ENCODE measurements at places on chromosomes 11 and 22.

GRCh38 chr22:23239429-23239828, 59.1 kb downstream of the BCR start:
- H3K4me3 ChIP-seq, result no peak overlapping the region
- no peak overlapping the region for H3K27ac ChIP-seq
- H3K27me3 ChIP-seq, result no peaks in the 10 kb centered on the region
- H3K36me3 ChIP-seq, result no peaks in the 10 kb centered on the region
- peaks cover 45% of the 10 kb centered on the region for H3K4me1 ChIP-seq
- DNase-seq, result no peak

DNA sequence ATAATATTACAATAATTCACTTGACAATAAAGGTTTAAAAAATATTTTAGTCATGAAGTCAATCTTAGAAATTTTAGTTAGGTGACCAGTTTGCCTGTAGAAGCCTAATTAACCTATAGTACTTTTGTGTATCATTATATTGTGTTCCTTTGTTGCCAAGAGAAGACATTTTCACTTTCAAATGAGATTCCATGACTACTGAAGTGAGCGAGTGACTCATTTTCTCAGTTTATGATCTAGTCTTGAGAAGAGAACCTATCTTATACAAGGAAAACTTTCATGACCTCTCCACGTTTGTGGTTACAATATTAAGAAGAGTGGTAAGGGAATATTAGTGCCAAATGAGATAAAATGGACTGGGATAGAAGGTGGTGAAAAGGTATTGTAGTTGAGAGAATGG, 423.9 kb upstream of the CHORDC1 start:
- no peaks in the 10 kb centered on the region for H3K27me3 ChIP-seq
- no peaks in the 10 kb centered on the region for H3K4me1 ChIP-seq
- H3K27ac ChIP-seq, result no peak overlapping the region

DNA sequence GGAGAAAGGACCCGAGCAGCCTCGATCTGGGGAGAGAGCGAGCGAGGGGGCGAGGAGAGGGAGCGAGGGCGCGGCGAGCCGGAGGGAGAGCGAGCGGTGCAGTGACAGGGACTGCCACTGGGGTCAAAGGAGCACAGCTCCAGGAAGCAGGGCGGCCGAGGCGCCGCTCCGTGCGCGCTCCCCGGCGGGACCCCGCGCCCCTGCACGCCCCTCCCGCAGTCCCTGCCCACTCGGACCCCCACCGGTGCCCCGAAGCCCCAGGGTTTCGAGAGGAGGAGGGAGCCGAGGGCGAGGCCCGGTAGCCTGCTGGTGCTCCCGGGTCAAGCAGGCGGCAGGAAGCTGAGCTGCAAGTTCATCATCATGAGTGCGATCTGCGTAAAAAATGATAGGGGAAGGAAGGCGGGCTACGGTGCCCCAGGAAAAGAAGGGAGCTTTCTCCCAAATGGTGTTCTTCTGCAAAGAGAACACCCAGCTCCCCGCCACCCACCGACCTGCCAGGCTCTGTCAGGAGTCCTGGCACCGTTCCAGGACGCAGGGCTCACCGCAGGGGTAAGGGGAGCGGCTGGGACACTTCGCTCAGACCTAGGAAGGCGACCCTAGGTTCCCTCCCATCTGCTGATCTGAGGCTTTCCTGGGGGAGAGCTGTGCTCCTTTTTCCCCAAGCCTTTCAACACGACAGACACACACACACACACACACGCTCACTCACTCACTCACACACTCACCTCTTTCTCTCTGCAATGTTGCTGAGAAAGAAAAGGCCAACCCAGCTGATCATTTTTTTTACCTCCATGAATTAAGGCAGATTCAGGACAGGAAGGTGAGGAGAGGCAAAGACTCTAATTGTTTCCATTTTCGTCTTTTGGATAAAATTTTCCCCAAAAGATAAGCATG, at the start of gene MPPED2:
Gene MPPED2, minus strand, starts transcription at position 103 of the 894 bp plus-strand sequence. CDS start 5,980 bp downstream, outside the sequence.
- H3K4me3 ChIP-seq, result no peak within 1 kb of the TSS
- no peak within 1 kb of the TSS for H3K27ac ChIP-seq

DNA sequence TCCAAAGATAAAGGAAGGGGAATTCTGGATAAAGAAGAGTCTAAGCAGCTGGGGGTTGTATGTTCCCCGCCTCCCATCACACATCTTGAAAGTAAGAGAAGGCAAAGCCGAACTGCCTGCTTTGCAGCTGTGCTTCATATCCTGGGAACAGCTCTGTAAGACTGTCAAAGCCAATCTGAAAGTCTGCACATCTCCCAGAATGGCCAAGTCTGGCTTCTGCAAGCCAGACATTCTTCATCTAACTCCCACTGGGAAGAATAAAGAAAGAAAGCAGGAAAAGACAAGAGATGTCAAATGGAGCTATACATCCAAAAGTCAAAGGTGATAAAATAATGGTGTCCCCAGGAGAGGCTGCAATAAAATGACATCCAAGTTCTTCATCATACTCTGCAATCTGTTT, 15.4 kb downstream of the MORC2 start:
- no peaks in the 10 kb centered on the region for H3K27me3 ChIP-seq
- DNase-seq, result no peak
- peaks cover 18% of the 10 kb centered on the region for H3K36me3 ChIP-seq
- no peak overlapping the region for H3K27ac ChIP-seq

DNA sequence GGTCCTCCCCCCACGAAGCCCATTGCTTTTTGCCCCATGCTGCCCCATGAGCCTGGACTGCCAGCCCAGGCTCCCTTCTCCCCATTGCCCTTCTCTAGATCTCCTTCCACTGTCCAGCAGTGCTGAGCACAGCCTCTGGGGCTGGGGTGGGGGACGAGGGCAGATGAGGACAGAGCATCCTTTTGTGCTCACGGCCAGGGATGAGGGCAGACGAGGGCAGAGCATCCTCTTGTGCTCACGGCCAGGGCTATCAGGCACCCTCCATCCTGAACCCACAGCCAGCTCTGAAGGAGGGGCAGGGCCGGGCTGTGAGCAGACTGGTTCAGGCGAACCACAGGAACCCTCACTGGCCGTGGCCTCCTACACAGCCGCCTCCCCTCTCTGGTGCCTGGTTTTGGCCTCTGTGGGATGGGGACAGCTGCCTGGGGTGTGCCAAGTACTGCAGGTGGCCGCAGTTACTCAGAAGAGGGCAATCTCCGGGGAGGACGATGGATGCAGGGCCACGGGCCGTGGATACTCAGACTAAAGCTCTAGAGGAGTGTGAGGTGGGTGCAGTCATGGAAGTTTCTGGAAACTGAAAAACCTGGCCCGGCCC, 1258.8 kb downstream of the BRD1 start:
- H3K27me3 ChIP-seq, result peaks cover 4% of the 10 kb centered on the region
- H3K4me1 ChIP-seq, result no peaks in the 10 kb centered on the region
- no peak overlapping the region for H3K4me3 ChIP-seq
- H3K27ac ChIP-seq, result no peak overlapping the region

- H3K4me3 ChIP-seq, result no peak overlapping the region
- DNase-seq, result no peak
- no peaks in the 10 kb centered on the region for H3K36me3 ChIP-seq
- H3K27me3 ChIP-seq, result no peaks in the 10 kb centered on the region
Measured at GRCh38 chr11:34647532-34647931, 26.6 kb downstream of the EHF start.

DNA sequence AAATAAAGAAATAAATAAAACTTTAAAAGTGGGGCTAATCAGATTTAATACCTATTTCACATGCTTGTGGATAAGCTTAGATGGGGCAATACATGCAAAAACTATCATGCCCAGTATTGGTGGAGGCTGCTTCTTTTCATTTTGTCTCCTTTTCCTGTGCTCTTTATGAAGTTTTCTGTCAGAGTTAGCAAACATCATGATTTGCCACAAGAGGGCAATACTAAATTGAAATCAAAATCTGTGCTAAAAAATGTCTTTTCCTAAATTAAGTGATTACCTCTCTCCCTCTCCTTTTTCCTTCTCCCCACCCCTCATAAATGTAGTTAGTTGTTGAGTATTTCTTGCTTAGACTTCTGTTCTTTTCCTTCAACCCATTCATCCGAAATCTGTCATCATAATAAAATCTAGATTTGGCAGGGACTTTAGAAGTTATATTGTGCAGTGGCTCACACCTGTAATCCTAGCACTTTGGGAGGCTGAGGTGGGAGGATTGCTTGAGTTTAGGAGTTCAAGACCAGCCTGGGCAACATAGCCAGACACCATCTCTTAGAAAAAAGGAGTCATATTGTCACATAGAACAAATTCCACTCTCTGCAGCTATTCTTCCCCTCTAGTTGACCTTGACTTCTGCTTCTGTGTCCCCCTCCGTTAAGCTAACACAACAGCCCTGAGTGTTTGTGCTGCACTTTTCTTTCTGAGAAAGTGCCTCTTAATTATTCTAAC, 4.7 kb upstream of the ARHGAP42 start:
- no peaks in the 10 kb centered on the region for H3K27me3 ChIP-seq
- DNase-seq, result no peak
- H3K4me1 ChIP-seq, result no peaks in the 10 kb centered on the region

GRCh38 chr11:76658231-76658630, 12.3 kb downstream of the LRRC32 start:
- H3K27ac ChIP-seq, result no peak overlapping the region
- no peaks in the 10 kb centered on the region for H3K4me1 ChIP-seq
- H3K27me3 ChIP-seq, result no peaks in the 10 kb centered on the region

DNA sequence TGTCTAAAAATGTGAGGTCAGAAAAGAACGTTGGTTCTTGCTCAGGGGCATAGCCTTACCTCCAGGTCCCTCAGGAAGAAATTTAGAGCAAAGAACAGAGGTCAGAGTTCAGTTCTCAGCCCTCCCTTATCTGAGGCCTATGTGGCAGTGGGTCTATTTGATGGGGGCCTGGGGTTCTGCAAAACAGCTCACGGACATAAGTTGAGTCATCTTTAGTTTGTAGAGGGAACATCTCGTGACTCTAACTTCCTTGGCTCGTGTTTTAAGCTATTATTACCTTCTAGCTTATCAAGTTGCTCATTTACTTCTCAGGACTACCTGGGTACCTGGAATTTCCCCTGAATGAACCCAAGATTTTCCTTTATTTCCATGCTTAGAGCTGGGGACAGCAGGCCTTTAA, 91.3 kb upstream of the AMOTL1 start:
- H3K4me3 ChIP-seq, result no peak overlapping the region
- no peak for DNase-seq
- H3K36me3 ChIP-seq, result no peaks in the 10 kb centered on the region
- H3K27ac ChIP-seq, result no peak overlapping the region
- no peaks in the 10 kb centered on the region for H3K27me3 ChIP-seq
- H3K4me1 ChIP-seq, result no peaks in the 10 kb centered on the region

DNA sequence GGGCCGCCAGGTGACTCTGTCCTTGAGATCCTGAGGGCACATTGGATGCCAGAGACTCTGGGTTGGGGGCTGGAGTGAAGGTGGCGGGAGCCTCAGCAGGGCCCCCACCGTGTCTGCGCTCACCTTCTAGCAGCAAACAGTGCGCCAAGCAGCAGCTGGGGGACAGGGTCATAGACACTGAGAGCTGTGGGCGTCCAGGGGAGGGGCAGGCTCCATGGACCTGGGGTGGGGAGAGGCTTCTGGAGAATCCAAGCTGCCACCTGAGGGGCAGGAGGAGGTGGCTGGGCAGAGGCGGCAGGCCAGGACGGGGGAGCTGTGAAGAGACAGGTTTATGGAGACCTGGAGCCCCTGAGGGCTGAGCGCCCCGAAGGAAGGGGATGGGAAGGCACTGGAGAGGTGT, 8.0 kb downstream of the PHRF1 start:
- H3K4me3 ChIP-seq, result no peak overlapping the region
- H3K27me3 ChIP-seq, result no peaks in the 10 kb centered on the region
- no peak for DNase-seq
- peaks cover 59% of the 10 kb centered on the region for H3K36me3 ChIP-seq

- H3K4me1 ChIP-seq, result no peaks in the 10 kb centered on the region
- H3K27me3 ChIP-seq, result no peaks in the 10 kb centered on the region
- DNase-seq, result no peak
- H3K4me3 ChIP-seq, result no peak overlapping the region
Measured at GRCh38 chr11:113240389-113240788, 74.0 kb upstream of the TTC12 start.

- no peaks in the 10 kb centered on the region for H3K4me1 ChIP-seq
- no peak for DNase-seq
- H3K36me3 ChIP-seq, result peaks cover 15% of the 10 kb centered on the region
- no peak overlapping the region for H3K4me3 ChIP-seq
- H3K27ac ChIP-seq, result no peak overlapping the region
- no peaks in the 10 kb centered on the region for H3K27me3 ChIP-seq
Measured at GRCh38 chr11:71436861-71437260, 11.3 kb downstream of the DHCR7 start.

GRCh38 chr22:17359501-17359900, 9.8 kb upstream of the CECR2 start:
- H3K27ac ChIP-seq, result no peak overlapping the region
- DNase-seq, result no peak
- H3K36me3 ChIP-seq, result no peaks in the 10 kb centered on the region
- H3K27me3 ChIP-seq, result no peaks in the 10 kb centered on the region
- no peaks in the 10 kb centered on the region for H3K4me1 ChIP-seq

DNA sequence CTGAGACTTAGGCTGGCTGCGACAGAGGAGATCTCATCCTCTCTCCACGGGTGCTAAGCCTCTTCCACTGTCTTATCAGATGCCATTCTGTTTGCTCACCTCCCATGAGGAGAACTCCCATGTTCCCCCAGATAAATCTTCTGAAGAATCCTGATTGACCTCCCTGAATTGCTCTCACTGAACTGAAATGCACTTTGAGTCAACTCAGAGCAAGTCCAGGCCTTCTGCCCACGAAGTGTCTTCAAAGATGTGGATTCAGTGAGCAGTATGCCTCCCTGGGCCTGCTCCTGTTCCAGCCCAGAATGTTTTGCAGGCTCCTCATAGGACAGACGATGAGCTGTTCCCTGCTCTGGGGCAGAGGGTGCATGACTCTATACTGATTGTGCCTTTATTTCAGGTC, 17.4 kb downstream of the TUB start:
- H3K27ac ChIP-seq, result no peak overlapping the region
- H3K4me1 ChIP-seq, result no peaks in the 10 kb centered on the region
- H3K27me3 ChIP-seq, result no peaks in the 10 kb centered on the region
- no peak overlapping the region for H3K4me3 ChIP-seq
- DNase-seq, result no peak

GRCh38 chr11:123426789-123427188, 3.3 kb upstream of the GRAMD1B start:
- DNase-seq, result no peak
- H3K27me3 ChIP-seq, result no peaks in the 10 kb centered on the region
- peaks cover 14% of the 10 kb centered on the region for H3K4me1 ChIP-seq
- H3K36me3 ChIP-seq, result no peaks in the 10 kb centered on the region
- H3K27ac ChIP-seq, result no peak overlapping the region

GRCh38 chr11:34226210-34226609, 120.8 kb downstream of the NAT10 start:
- H3K36me3 ChIP-seq, result no peaks in the 10 kb centered on the region
- H3K4me3 ChIP-seq, result no peak overlapping the region
- DNase-seq, result no peak
- H3K27me3 ChIP-seq, result no peaks in the 10 kb centered on the region
- no peak overlapping the region for H3K27ac ChIP-seq
- H3K4me1 ChIP-seq, result no peaks in the 10 kb centered on the region

- H3K27ac ChIP-seq, result no peak overlapping the region
- no peaks in the 10 kb centered on the region for H3K36me3 ChIP-seq
- no peaks in the 10 kb centered on the region for H3K4me1 ChIP-seq
- H3K4me3 ChIP-seq, result no peak overlapping the region
- H3K27me3 ChIP-seq, result no peaks in the 10 kb centered on the region
Measured at GRCh38 chr11:96002339-96002738, 78.4 kb upstream of the MTMR2 start.
